Glomerular endothelial cell (primary cell): ENCODE measurements at places on chromosomes 4 and X. TPM values are rescaled to one million over a fixed set of nuclear protein-coding genes. Genes with fewer than 3 reads are reported as not detected.
A peak's percentile ranks its signal among the peaks of the same experiment; 100 is the strongest.

DNA sequence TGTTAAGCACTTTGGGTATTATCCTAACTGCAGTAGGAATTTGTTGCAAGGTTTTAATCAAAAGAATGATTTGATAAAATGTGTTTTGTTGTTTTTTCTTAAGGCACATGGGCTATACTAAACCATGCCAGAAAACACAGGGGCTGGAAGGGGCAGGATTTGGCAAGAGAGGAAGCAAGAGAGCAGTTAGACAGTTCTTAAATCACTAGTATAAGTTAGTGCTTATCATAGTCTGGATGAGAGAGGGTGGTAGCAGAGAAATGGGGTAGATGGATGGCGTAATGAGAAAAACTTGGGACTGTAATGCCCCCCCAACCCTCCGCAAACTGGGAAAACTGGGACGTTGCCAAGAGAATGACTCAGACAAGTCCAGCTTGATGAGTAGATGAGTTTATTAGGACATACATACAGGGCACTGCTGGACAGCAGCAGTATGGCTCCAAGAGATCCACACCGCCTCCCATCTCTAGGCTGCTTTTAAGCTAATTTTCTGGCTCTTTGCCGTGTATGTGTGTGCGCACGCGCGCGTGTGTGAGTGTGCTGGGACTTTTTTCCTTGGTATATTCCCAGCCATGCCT, 151.5 kb downstream of the PDLIM5 start:
- peak; percentile 36 for DNase-seq

GRCh38 chrX:49884290-49884862, 5.1 kb downstream of the USP27X start:
- DNase-seq, result peak; percentile 36

DNA sequence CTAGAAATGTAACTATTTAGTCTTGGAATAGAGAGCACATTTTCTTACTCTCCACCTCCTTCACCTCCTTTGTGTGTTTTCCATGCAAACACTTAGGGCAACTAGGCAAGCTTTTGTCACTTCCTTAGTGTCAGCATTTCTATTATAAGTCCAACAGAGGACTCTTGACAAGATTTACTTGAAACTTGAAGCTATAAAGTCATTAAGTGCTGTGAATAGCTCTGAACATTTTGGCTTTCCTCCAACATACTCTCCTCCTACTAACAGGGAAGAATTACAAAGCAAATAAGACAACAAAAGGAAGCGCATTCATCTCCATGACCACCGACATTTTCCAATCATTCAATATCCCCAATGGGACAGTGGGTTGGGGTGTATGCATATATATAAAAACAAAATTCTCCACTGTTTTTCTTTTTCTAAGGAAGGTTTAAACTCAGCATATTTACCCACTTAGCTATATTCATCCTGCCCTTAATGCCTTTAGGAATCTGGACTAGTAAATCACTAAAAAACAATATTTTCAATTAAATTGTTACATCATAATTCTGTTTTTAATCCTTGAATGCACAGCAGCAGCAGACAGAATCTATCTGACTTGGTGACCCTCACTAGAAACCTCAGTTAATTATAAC, 264.6 kb downstream of the SNCA start:
- DNase-seq, result peak; percentile 72

DNA sequence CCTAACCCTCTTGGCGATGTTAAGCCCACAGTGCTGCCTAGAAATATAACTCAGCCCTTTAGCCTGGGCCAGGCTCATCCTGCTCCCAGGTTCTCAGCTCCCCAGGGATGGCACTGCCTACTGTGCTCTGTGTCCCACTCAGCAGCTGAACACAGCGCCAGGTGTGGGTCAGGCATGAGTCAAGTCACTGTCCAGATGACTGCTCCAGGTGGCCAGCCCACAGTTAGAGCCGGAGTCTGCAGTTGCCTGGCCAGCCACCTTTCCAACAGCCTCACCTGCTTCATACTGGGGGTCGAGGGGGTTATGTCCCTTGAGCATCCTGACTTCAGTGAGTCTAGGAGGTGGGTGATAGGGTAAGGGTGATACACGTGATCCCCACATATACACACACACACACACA, 48.4 kb downstream of the TBC1D14 start:
- DNase-seq, result no peak

- DNase-seq, result no peak
Measured at GRCh38 chr4:54014666-54015160, 49.7 kb downstream of the CHIC2 start.

DNA sequence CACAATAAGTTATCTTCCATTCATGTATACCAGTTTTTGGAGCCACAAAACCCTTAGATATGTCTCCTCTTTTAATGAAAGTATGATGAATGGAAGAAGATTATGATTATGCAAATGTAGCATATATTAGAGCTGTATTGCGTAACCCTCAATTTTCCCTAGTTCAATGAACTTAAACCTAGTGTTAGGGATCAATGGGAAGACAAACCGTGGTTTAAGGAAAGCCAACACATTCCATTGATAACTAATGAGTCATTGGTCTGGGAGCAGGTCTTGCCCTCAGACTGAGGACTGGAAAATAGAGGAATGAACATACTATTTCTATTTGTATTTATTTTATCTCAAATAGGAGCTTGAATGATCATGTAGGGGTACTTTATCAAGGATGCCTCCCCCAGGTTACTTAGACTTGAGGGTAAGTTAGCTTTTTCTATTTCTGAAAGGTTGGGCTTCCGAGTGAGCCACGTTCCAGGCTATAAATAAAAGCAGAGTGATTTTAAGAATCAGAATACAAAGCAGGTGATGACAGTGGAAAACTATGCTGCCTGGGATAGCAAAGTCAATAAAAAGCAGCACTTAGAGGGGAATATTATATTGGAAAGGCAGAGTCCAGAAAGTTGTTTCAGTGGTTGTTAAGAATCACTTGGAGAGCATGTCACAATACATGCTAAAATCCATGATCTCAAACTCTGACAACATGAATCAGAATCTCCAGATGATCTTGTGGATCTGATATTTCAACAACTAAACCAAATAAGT, 356.0 kb downstream of the ADAM29 start:
- DNase-seq, result no peak

DNA sequence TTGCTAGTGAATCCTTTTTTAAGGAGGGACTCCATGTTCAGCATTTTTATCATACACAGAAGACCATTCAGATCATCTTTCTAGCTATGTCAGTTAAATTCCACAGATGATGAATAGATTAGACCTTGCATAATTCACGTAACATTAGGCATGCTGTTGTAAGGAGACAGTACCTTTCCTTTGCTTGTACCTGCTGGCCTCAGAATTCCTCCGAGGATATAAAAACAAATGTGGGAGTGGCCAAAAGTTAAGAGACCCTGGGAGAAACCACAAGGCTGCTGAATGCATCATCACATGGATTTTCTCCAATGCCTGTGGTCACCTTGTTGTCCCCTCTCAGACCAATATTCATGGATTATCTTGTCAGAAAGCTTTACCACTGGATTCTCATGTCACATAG, 201.4 kb downstream of the MAGEB17 start:
- DNase-seq, result no peak

The AKAP4 gene
- not detected in 2 replicates for total RNA-seq

DNA sequence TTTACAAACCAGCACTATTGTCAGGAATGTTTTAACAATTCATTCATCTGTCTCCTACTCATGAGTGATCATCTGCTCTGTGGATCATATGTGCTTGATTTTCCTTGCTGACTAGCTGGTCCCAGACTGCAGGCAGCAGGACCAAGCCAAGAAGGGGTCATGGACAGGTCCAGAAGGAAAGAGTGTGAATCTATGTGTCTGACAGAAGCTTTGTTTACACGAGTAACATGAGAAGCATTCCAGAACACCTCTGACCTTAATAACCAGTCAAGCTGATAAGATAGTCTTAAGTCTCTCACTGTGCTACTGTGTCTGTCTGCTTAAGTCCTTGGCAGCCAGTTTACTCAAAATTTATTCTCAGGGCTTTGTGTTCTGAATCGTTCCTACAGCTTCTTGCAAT, 39.0 kb downstream of the GUCY1A1 start:
- no peak for DNase-seq

DNA sequence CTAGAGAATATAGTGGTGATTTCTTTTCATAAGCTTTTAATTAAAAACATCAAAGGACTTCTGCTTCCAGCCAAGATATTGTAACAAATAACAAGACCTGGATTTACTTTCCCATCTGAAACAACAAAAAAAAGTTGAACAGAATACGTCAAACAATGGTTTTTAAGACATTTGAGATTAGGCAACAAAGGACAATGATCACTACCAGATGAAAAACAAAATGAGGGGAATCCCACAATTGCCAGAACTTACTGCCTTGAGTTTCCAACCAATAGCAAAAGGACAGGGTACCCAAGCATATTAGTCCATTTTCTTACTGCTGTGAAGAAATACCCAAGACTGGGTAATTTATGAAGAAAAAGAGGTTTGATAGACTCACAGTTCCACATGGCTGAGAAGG, 341.4 kb upstream of the INTU start:
- no peak for DNase-seq

GRCh38 chr4:85672959-85673358, 198.0 kb downstream of the ARHGAP24 start:
- no peak for DNase-seq

The IGFBP7 gene
- total RNA-seq, result 2,081 and 2,270 TPM in 2 replicates

GRCh38 chrX:155065035-155065734, 5.8 kb downstream of the CMC4 start:
- DNase-seq, result no peak

DNA sequence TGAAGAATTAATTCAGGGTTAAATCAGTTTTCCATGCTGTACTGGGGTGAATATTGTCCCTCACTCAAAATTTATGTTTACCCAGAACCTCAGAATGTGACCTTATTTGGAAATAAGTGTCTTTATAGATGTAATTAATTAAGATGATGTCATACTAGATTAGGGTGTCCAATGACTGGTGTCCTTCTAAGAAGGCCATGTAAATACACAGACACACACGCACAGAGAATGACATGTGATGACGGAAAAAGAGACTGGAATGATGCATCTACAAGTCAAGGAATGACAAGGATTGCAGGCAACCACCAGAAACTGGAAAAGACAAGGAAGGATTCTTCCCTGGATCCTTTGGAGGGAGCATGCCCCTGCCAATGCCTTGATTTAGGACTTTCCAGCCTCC, 84.6 kb upstream of the GPR34 start:
- DNase-seq, result no peak

- no peak for DNase-seq
Measured at GRCh38 chrX:154908821-154909220, 22.7 kb downstream of the F8A1 start.
